ENCODE measurements at places on chromosomes 1 and 21.
A peak's percentile ranks its signal among the peaks of the same experiment; 100 is the strongest.

- no peak for DNase-seq
Observed at GRCh38 chr1:108692724-108693655, 880 bp downstream of the PRPF38B start.

DNA sequence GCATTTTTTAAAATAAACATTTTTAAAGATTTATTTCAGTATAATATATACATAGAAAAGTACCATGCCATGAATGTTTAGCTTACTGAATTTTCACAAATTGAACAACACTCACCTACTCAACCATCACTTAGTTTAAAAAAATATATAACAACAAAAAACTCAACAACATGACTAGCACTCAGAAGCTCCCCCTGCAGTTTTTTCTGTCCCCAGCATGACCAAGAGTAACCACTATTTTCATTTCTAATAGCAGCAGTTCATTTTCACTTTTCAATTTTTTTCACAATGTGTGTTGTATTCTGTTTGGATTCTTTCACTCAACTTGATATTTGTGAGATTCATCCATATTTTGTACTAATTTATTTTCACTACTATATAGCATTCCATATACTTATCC lies 162.3 kb upstream of the POGK start:
- DNase-seq, result no peak

- DNase-seq, result no peak
Observed at GRCh38 chr1:157193702-157194391, 55.7 kb upstream of the ETV3 start.

DNA sequence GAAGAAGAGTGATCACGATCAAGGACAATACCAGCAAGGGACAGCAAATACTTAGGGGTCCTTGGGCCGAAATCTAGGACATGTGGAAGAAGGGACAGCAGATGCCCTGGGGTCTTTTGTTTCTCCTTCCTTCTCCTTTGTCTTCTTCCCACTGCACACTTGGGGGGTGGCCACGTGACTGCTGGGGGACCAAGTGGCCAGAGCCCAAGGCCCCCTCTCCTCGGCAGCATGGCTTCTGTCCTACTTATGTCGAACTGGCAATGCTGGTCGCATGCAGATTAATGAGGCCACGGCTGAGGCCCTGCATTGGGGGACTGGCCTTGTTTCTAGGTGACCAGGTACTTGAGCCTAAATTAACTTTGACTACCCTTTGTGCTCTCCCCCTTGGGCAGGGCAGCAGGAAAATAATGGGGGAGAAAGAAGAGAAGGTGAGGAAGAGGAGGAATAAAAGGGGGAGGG lies 83.0 kb downstream of the GRIK3 start:
- DNase-seq, result no peak

DNA sequence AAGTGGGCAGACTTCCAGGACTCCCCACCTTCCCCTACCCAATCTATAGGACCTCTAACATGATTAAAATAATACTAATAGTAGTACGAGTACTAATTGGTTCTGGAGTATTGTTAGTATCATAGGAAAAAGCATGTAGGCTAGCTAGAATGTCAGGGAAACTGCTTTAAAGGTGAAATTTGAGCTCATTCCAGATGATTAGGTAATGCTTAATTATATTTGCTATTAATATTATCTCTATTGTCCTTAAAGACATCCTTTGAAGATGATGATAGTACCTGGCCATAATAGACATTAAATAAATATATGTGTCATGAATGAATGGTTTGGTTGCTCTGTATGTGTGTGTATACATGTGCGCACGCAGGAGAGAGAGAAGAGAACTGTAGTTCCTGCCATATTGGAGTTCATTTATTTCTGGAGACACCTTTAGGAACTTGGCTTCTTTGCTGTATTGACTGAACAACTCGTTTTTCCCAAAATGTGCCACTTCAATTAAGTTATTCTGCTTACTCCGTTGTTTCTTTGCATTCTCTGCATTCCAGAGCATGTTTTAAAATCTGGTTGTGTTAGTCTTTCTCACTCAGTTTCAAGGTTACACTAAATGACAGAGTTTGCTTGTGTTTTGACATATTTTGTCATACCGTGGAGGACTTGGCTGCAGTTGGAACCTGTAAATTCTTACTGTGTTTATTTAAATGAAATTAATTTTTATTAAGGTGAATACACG lies 117.1 kb downstream of the OSBPL9 start:
- no peak for DNase-seq

DNA sequence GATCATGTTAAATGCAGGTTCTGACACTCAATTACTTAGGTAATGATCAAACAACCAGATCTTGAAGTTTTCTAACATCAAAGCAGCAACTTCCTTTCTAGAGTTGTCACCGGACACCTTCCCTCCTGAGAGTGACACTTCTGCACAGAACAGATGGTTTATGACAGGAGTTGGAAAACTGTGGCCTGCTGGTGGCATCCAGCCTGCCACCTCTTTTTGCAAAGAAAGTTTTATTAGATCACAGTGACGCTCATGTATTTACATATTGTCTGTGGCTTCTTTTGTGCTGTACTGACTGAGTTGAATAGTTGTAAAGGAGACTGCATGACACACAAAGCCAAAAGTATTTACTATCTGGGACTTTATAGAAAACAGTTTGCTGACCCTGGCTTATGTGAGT lies 28.3 kb downstream of the DDR2 start:
- no peak for DNase-seq

DNA sequence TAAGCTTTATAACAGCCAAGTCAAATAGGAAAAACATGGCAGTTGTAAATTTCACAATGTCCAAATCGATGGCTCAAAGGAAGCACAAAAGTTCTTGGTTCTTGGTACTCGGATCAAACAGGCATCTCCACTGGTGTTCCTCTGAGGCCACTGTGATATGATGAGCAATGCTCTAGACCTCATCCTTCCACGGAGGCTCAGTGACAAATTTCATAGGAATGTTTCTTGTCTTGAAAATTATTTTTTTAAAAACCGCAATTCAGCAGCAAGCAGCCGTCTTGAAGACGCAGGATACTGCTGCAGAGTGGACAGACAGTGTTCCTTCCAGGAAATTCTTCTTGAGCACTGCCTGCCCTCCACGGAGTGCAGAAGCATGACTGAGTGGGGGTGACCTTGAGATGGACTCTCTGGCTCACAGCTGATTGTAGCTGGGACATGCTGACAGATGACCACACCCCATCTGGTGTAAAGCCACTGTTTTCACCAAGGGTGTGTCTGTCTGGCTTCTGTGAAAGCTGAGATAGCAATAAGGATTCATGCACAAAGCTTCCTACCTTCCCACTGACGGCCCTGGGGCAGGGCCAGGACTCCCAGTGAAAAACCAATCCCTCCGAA lies 61.9 kb downstream of the TIAM1 start:
- DNase-seq, result no peak

DNA sequence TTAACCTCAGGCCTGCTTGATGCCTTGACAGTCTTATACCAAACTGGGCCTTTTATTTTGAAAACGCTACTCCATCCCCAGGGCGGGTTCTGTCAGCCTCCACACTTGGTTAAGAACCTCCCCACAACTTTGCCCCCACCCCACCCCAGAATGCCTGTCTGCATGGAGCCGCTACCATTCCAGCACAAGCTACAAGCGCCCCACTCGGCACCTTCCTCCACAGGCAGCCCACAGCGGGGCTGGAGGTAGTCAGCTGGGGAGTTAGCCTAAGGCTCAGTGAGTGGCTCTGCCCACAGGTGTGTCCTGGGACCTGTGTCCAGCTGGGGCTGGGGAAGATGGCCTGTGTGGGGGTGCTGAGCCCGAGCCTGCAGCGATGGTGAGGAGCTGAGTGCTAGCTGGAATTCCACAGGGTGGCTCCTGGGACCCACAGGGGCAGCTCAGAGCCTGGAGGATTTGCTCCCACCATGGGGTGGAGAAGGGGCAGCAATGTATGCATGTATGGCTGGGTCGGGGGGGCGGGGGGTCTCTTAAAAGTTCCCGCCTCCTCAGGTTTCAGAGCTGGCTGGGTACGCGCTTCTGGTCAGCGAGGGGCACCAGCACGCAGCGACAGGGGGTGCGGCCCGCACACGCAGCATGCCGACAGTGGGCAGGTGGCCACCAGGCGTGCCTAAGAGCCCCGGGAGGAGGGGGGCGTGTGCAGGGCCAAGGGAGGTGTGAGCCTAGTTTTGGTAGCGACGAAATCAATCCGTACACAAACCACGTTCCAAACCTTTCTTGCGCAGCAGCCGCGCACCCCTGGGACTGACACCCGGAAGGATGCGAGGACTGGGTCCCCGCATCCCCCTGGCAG lies 917 bp downstream of the ETNK2 start:
- DNase-seq, result no peak

GRCh38 chr1:941015-941587 lies 17.4 kb downstream of the SAMD11 start:
- no peak for DNase-seq

- DNase-seq, result peak; percentile 50
Observed at GRCh38 chr1:206923009-206923960, 1.5 kb upstream of the FCMR start.

- no peak for DNase-seq
Observed at GRCh38 chr1:113369699-113370098, 20.6 kb upstream of the MAGI3 start.

GRCh38 chr1:212878418-212878817 lies 20.3 kb downstream of the FLVCR1 start:
- no peak for DNase-seq

DNA sequence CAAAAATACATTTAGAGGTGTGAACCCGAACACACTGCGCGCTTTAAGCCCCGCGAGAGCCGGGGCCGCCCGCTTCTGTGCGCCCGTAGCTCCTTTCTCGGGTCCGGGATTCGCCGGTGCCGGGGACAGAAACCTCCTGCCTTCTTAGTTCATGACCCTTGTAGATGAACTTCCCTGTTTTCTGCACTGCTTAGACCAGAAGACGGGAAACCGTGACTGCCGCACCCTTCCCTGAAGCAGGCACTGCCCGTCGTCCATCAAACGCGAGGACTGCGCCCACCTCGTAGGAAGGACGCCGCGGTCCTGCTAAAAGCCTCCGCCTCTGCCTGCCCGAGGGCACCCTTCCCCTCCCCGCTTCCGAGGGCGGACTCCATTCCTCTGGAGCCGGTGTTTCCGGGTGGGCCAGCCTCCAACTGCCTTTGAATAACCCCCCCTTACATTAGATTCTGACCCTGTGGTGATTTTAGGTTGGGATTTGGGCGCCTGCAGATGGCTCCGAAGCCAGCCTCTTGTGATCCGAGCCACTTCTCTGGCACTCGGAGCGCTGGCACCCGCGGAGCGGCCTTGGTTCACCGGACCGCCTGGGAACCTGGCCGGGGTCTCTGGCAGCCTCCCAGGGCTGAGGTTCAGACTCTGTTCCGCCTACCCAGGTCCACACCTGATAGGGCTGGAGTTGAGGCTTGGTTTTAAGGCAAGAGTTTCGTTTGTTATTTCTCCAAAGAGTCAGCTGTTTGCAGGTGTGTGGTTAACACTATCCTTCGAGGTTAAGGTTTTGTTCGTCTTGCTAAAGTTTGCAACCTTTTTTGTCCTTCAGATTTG lies 1.2 kb upstream of the PTTG1IP start:
- no peak for DNase-seq

- no peak for DNase-seq
Observed at GRCh38 chr1:38498686-38499085, 360.9 kb downstream of the RRAGC start.

- no peak for DNase-seq
Observed at GRCh38 chr1:173496757-173497320, 19.7 kb downstream of the PRDX6 start.

DNA sequence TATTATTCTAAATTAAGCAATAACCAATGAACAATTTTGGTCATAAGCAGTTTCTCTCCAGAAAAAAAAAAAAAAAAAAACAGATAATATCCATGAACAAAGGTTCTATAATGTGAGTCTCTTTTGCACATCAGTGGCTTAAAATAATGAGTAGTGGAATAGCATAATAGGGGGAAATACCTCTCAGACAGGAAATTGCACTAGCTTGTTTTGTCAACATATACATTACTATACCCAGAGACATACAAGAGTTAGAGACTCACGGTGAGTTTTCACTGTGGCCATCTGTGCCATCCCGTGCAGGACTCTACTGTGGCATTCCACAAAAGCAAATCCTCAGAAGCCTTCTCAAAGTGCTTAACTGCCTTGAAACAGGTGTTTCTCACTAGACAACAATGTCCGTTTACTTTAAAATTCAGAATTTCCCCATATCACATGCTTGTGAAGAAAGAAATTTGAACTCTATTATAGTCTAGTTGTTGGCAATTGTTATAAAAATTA lies 697.9 kb downstream of the USP25 start:
- DNase-seq, result no peak

DNA sequence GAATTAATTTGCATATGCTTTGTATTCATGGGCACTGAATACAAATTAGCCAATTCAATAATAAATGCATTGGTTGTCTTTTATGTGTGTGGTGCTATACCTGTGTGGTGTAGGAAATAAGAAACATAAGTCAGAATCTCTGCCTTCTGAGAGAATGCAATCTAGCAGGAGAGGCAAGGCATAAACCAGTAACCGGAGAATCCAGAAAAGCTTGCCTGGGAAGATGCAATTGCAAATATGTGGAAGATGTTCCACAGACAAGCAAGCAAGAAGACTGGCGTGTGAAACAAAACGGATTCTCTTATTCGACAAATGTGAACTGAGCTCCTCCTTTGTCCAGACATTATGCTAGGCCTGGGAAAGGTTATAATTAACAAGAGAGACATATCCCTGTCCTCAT lies 134.3 kb downstream of the NR5A2 start:
- no peak for DNase-seq

DNA sequence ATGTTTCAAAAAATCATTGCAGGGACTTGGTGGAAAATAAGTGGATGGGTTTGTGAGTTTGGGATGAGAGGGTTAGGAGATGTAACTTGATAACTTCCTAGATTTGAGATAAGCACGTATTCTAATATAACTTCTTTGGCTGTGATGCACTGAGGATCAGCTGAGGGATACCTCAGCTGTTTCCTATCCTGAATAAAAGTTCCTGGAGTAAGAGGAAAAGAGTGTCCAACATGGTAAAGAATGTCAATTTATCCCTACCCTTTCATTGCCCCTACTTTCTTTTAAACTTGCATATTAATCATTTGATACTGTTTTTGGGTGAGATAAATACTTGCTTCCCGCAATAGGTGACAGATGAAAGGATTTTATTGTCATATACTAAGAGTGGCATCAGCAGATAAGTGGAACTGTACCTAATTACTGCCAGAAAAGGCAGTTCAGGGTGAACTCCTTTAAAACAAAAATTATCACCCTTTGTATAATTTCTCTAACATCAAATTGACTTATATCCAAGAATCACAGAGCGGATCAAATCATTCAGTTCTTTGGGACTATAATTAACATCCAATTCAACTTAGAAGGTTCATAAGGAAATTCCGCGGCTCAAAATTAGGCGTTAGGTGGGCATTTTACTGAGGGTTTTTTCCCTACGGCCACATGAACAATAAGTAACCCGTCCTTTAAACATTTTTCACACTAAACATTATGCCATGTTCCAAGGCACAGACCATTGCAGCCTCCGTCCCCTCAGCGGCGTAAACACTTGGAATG lies 1.4 kb upstream of the SUCO start:
- no peak for DNase-seq
